ENCODE measurements at places on chromosomes 1 and 21. TPM values are rescaled to one million over a fixed set of nuclear protein-coding genes. Genes with fewer than 3 reads are reported as not detected.

DNA sequence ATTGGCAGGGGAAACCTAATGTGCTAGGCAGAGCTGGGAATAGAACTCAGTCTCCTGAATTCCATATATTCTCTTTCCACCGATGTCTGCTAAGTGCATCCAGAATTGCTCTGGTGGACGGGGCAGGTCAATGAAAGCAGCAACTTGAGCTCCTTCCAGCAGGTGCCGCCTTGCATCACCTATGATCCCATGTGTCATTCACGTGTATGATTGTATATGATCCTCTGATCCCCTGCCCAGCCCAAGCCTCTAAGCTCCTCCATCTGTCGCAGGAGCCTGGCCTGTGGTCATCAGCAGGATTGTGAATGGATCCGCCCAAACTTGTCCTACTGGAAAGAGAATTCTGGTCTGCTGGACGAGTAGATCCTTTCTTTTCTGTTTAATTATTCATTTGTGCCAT lies 13.1 kb downstream of the ACTA1 start:
- DNase-seq, result no peak

GRCh38 chr1:203592156-203592555 lies 34.5 kb upstream of the ATP2B4 start:
- no peak for DNase-seq

- no peak for DNase-seq
Measured at GRCh38 chr1:220928320-220928719, 49.1 kb downstream of the HLX start.

- DNase-seq, result peak; percentile 29
Measured at GRCh38 chr21:33036430-33037162, 10.9 kb downstream of the OLIG2 start.

DNA sequence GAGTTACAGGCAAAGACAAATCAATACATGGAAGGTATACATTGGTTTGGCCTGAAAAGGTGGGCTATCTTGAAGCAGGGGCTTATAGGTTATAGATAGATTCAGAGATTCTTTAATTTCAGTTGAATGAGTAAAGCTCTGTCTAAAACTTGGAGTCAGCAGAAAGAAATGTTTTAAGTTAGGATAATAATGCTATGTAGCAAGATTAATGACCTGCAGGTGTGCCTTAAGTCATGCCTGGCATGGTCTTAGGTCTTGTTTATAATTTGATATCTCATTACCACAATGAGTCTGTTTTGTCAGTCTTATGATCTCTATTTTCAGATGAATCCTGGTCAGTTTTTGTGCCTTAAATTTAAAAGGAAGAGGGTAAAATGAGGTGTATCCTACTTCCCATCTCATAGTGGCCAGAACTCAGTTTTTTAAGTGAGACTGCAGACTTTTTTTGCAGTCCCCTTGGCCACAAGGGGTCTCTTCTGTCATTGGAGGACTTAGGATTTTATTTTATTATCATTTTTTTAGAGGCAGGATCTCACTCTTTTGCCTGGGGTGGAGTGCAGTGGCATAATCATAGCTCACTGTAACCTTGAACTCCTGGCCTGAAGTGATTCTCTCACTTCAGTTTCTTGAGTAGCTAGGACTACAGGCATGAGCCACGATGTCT lies 21.3 kb upstream of the PGBD2 start:
- no peak for DNase-seq

GRCh38 chr1:230495076-230495475 lies 68.9 kb upstream of the PGBD5 start:
- DNase-seq, result no peak

DNA sequence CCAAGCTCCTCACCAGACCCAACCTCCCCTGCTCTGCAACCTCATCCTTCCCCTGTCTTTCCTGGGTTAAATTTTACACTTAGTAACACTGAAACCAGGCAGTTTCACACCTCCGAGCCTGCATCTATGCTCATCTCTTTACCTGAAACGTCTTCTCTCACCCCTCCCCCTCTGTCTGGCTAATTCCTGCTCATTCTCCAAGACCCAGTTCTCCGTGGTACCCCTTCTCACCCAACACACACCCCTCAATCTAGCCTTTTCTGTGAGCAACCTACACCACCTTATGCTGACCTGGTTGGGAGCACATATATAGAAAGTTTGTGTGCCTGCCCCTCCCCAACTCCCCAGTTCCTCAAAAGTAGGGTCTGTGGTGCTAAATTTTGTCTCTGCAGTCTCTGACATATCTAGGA lies 3.7 kb upstream of the KIAA1614 start:
- no peak for DNase-seq

DNA sequence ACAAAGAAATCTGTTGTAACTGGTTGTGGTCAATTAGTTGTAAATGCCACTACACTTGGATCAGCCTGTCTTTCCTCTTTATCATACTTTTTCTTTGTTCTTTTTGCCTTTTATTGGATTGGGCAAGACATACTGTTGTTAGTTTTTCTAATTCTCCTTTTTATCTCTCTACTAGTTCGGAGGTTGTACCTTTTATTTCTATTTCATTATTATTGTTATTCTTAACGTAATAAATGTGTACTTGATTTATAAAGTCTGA lies 59.2 kb downstream of the IVNS1ABP start:
- no peak for DNase-seq

GRCh38 chr1:170770254-170770653 lies 106.3 kb downstream of the PRRX1 start:
- DNase-seq, result no peak

- no peak for DNase-seq
Measured at GRCh38 chr1:26545969-26546323, 16.4 kb downstream of the RPS6KA1 start.

DNA sequence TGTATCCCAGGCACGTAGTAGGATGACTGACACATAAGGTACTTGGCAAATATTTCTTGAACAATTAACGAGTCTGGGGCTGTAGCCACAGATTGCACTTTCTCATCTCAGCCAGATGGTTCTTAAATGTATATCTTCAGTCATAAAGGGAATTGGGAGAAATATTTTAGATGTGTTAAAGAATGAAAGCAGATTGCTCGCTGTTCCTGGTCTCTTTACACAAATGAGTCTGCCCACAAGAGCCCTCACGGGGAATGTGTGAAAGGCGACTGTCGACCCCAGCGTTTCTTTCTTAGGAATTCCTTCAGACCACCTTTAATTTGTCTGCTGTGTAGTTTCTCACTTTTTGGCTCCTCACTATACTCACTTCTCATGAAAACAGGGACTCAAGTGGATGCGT lies 725 bp downstream of the MT1HL1 start:
- no peak for DNase-seq

DNA sequence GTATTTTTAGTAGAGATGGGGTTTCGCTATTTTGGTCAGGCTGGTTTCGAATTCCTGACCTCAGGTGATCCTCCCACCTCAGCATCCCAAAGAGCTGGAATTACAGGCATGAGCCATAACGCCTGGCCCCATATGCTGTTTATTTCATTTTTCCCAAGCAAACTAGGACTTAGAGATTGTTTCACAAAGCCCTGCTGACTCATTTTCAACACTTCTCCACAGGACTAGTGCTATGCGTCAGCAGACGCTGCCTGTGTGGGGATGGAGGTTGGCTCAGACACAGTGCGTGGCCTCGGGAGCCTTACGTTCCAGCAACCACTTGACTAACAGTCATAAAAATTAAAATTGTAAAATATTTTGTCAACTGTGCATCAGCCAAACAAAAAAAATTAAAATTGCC lies 22.7 kb downstream of the PKNOX1 start:
- DNase-seq, result no peak

GRCh38 chr1:68811806-68812205 lies 314.9 kb upstream of the DEPDC1 start:
- no peak for DNase-seq

IQCC gene
- total RNA-seq, result 2.0 TPM

FCER1A gene
- total RNA-seq, result not detected

CD1E gene
- not detected for total RNA-seq

MYOC gene
- not detected for total RNA-seq

GCSAML gene
- total RNA-seq, result not detected

LRRC8D gene
- total RNA-seq, result 14.2 TPM

CDC7 gene
- total RNA-seq, result 2.2 TPM

NR1I3 gene
- not detected for total RNA-seq
